Right lobe of liver (tissue), 6 donors: ENCODE measurements at places on chromosomes 12 and 14.

- H3K27ac ChIP-seq: peak overlapping the region; percentile 30
- peaks cover 18% of the 10 kb centered on the region for H3K36me3 ChIP-seq
- H3K4me3 ChIP-seq: peak overlapping the region; percentile 47
- no peaks in the 10 kb centered on the region for H3K4me1 ChIP-seq
- H3K27me3 ChIP-seq: no peaks in the 10 kb centered on the region
Observed at GRCh38 chr14:75469606-75470237, 41.9 kb downstream of the JDP2 start.

DNA sequence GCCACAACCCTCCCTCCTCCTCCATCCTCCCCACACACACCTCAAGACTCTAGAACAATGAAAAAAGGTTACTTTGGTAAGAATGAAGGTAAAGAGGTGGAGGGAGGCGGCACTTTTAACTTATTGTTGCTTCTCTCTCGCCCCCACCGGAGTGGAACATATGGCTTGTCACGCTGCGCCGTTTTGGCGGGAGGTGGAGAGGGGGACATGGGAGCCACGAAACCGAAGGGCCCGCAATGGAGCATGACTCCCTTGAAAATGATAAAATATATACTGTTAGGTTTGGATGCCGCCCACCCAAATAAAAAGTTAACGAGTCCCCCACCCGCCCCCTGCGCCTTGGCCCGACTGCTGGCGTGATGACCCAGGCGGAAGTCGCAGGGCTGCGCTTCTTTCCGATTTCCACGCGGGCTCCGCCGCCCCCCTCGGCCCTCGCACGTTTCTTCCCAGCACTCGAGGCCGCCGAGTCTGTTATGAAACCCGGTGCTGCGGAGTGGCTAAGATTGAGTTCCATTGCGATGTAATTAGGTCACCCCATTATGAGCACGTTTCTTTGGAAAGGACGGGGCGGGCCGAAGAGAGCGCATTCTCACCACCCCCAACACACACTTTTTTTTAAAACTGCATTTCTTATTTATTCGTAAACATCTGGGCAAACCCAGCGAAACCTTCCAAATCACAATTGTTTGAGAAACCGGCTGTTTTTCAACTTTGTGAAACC, 1.4 kb upstream of the ZFP36L1 start:
- H3K27me3 ChIP-seq: no peaks in the 10 kb centered on the region
- H3K36me3 ChIP-seq: peaks cover 10% of the 10 kb centered on the region
- peak overlapping the region; percentile 100 for H3K27ac ChIP-seq

DNA sequence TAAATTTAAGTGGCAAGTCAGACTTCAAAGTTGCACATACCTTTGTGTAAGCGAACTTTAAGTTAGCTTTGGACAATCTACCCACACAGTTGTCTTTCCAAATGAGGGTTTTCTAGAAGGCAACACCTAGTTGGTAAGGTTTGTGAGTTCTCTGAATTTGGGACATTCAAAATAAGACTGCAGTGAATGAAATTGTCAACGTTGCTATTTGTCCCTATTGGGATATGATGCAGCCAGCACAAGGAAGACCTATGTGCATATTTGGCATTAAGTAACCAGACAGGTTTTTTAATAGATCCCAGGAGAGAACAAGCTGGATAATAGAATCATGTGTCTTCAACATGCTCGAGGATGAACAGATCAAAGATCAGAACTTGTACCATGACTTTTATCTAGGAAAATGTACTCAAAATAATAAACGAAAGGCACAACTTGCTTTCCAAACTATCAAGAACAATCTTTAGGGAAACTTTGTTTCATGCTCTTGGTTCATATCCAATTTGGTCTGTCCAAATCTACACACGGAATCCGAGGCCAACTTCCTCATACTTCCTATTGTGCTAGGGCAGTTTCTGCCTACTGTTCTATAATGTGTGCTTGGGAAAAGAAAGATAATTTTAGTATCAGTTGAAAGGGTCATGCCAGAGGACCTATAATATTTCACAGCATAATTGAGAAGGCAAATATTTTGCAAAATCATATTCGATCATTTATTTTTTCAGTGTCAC, 284.2 kb upstream of the SOX5 start:
- H3K4me3 ChIP-seq: no peak overlapping the region
- no peaks in the 10 kb centered on the region for H3K27me3 ChIP-seq
- no peak overlapping the region for H3K27ac ChIP-seq
- H3K4me1 ChIP-seq: no peaks in the 10 kb centered on the region
- H3K36me3 ChIP-seq: no peaks in the 10 kb centered on the region

GRCh38 chr14:20327005-20327869, 5.8 kb downstream of the CCNB1IP1 start:
- peaks cover 4% of the 10 kb centered on the region for H3K36me3 ChIP-seq
- H3K27ac ChIP-seq: peak overlapping the region; percentile 7
- H3K27me3 ChIP-seq: no peaks in the 10 kb centered on the region
- H3K4me1 ChIP-seq: peaks cover 44% of the 10 kb centered on the region

DNA sequence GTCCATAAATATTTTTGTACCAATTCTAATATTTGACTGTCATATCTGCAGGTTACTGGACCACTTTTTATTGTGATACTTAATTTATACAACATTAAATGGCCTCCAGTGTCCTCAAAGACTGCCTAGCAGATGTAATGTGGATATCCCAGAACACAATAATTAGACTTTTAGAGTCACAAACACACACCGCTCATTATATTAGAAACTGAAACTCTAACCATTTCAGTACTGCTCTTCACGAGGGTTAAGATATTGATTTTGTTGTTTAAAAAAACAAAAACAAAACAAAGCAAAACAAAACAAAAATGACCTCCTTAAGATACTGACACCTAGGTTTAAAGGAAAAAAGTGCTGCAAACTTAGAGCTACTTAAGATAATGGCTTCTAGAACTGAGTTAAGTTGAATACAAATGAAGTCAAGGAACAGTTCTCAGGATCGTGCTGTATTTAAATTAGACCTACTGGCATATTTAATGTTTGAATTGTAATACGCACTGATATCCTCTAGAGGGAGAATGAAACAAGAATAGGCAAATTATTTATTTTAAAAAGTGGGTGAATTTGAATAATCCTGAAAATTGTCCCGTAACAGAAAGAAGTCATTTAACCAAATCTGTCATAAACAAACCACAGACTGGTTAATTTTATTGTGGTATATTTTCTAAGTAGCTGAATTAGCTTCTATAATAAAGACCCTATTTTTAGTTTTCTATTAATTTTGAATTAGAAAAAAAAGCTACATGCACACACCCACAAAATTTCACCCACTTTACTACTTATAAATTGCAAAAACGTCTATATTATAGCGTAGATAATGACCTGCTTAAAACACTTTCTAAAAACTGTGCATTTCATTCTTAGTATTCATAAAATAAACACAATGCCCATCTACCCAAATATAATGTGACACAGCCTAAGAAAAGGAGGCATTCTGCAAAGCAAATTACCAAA, 395.2 kb upstream of the DCN start:
- H3K36me3 ChIP-seq: no peaks in the 10 kb centered on the region
- H3K4me3 ChIP-seq: peak overlapping the region; percentile 34
- DNase-seq: no peak
- no peak overlapping the region for H3K27ac ChIP-seq
- no peaks in the 10 kb centered on the region for H3K4me1 ChIP-seq

DNA sequence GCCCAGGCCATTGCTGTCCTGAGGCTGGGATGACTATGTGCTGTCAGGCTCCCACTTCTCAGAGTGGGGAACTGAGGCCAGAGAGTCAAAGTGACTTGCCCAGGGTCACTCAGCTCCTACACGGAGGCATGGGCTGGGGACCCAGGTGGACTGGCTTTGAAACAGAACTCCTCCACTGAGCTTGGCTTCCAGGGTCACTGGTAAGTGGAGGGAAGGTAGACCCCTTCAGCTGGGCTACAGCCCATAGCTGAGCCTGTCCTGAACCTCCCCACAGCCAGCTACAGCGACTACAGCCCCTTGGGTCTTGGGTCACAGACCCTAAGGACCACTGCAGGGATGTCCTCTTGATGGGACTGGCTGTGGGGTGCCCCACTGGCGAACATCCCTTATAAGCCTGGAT, 40.3 kb upstream of the TRAF3 start:
- no peaks in the 10 kb centered on the region for H3K4me1 ChIP-seq
- no peaks in the 10 kb centered on the region for H3K36me3 ChIP-seq
- H3K27me3 ChIP-seq: no peaks in the 10 kb centered on the region
- DNase-seq: no peak
- no peak overlapping the region for H3K27ac ChIP-seq
- H3K4me3 ChIP-seq: no peak overlapping the region

- H3K27me3 ChIP-seq: no peaks in the 10 kb centered on the region
- H3K4me1 ChIP-seq: no peaks in the 10 kb centered on the region
- no peak overlapping the region for H3K27ac ChIP-seq
- H3K36me3 ChIP-seq: no peaks in the 10 kb centered on the region
- no peak overlapping the region for H3K4me3 ChIP-seq
- DNase-seq: no peak
Observed at GRCh38 chr14:57656853-57657252, 163.2 kb upstream of the CCDC198 start.

- H3K27me3 ChIP-seq: no peaks in the 10 kb centered on the region
- no peak for DNase-seq
- H3K4me3 ChIP-seq: no peak overlapping the region
- no peaks in the 10 kb centered on the region for H3K36me3 ChIP-seq
- H3K4me1 ChIP-seq: no peaks in the 10 kb centered on the region
- H3K27ac ChIP-seq: peak overlapping the region; percentile 83
Observed at GRCh38 chr14:31228533-31228932, 20.9 kb upstream of the HECTD1 start.

DNA sequence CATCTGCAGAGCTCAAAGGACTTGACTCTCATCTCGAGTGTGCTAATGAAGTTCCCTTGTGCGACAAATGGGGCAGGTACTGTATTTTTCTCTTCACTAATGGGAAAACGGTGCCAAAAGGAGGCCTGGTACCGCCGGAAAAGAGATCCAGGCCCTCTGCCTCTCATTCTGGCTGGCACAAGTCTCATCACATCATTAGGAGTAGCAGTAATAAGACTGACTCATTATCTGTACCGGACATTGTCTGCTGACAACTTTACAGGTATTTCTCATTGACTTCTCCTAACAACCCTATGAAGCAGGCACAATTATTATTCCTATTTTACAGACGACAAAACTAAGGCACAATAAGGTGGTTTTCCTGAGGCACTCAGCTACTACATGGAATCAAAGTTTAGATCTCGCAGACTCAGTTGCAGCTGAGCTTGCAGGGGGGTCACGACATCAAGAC, 668 bp downstream of the APPL2 start:
- peak overlapping the region; percentile 96 for H3K27ac ChIP-seq
- H3K27me3 ChIP-seq: no peaks in the 10 kb centered on the region
- H3K36me3 ChIP-seq: no peaks in the 10 kb centered on the region
- H3K4me1 ChIP-seq: peaks cover 19% of the 10 kb centered on the region

- H3K27me3 ChIP-seq: no peaks in the 10 kb centered on the region
- no peaks in the 10 kb centered on the region for H3K4me1 ChIP-seq
- no peaks in the 10 kb centered on the region for H3K36me3 ChIP-seq
- no peak overlapping the region for H3K4me3 ChIP-seq
Observed at GRCh38 chr14:32226056-32226455, 23.0 kb upstream of the RNU6-8 start.

GRCh38 chr14:68367536-68367935, 425.3 kb downstream of the ZFP36L1 start:
- H3K27ac ChIP-seq: no peak overlapping the region
- no peaks in the 10 kb centered on the region for H3K4me1 ChIP-seq

- H3K36me3 ChIP-seq: no peaks in the 10 kb centered on the region
- peak overlapping the region; percentile 63 for H3K4me3 ChIP-seq
- peak; percentile 30 for DNase-seq
- no peaks in the 10 kb centered on the region for H3K4me1 ChIP-seq
Observed at GRCh38 chr12:49705479-49706134, 1.6 kb downstream of the FMNL3 start.

GRCh38 chr12:45407981-45408728, 192.3 kb downstream of the ANO6 start:
- peaks cover 17% of the 10 kb centered on the region for H3K4me1 ChIP-seq
- peak; percentile 65 for DNase-seq
- H3K36me3 ChIP-seq: peaks cover 39% of the 10 kb centered on the region
- H3K27me3 ChIP-seq: no peaks in the 10 kb centered on the region
- H3K4me3 ChIP-seq: no peak overlapping the region

DNA sequence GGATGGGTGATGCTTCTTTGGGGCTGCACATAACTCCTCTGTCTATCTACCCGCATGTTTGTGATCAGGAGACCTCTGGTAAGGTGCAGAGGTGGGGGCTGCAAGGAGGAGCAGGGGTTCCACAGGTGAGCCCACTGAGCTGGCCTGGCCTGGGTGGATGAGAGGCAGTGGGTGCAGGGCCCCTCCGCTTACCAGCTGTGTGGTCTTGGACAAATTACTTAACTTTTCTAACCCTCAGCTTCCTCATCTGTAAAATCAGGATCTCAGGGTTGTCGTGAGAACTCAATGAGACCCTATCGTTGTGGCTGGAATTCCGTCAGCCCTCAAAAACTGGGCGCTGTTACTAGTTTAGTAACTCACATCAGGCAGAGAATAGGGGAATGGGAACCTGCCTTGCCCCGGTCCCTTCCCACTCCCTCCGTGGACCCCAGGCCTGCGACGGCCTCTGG, 7.5 kb downstream of the PTPN6 start:
- DNase-seq: no peak
- H3K4me1 ChIP-seq: no peaks in the 10 kb centered on the region
- H3K36me3 ChIP-seq: no peaks in the 10 kb centered on the region
- H3K4me3 ChIP-seq: no peak overlapping the region

- no peaks in the 10 kb centered on the region for H3K27me3 ChIP-seq
- H3K27ac ChIP-seq: no peak overlapping the region
- DNase-seq: no peak
- no peaks in the 10 kb centered on the region for H3K36me3 ChIP-seq
- H3K4me3 ChIP-seq: no peak overlapping the region
Observed at GRCh38 chr14:24255931-24256711, 6.9 kb downstream of the TGM1 start.

DNA sequence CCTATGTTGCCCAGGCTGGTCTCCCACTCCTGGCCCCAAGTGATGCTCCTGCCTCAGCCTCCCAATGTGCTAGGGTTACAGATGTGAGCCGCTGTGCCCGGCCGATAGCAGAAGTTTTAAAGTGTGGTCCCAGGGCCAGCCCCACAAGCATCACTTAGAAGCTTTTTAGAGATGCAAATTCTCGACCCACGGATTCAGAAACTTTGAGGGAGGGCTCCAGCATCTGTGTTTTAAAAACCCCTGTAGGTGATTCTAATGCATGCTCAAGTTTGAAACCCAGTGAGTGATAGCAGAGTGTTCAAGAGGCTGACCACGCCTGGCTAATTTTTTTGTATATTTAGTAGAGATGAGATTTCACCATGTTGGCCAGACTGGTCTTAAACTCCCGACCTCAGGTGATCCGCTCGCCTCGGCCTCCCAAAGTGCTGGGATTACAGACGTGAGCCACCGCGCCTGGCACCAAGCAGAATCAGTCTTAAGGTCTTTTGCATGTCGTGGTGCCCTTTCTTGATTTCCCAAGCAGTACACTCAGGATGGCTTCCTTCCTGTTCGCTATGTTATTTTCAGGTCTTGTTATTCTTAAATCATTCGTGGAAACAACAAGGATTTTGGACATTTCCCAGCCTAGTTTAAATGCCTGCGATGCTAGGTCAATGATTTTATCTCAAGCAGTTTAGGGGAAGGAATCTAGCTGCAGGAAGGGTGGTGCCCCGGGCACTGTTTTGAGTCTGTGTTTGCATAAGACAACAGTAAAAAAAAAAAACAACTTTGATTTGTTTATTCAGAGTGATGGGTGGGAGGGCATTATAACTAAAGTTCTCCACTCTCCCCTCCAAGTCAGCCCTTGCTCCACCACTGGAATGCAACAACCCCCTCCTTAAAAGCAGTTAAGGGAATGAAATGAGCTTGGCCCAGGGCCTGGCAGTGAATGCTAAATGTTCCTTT, 9.2 kb upstream of the RILPL2 start:
- H3K4me3 ChIP-seq: no peak overlapping the region
- H3K27me3 ChIP-seq: no peaks in the 10 kb centered on the region
- no peak for DNase-seq
- H3K27ac ChIP-seq: no peak overlapping the region
- peaks cover 6% of the 10 kb centered on the region for H3K4me1 ChIP-seq
- no peaks in the 10 kb centered on the region for H3K36me3 ChIP-seq
